Left ventricle myocardium inferior (tissue), 1 donor: ENCODE measurements at places on chromosomes 13 and 19.

GRCh38 chr19:7772752-7773291 is 9.8 kb downstream of the CLEC4M start:
- no peak for DNase-seq

DNA sequence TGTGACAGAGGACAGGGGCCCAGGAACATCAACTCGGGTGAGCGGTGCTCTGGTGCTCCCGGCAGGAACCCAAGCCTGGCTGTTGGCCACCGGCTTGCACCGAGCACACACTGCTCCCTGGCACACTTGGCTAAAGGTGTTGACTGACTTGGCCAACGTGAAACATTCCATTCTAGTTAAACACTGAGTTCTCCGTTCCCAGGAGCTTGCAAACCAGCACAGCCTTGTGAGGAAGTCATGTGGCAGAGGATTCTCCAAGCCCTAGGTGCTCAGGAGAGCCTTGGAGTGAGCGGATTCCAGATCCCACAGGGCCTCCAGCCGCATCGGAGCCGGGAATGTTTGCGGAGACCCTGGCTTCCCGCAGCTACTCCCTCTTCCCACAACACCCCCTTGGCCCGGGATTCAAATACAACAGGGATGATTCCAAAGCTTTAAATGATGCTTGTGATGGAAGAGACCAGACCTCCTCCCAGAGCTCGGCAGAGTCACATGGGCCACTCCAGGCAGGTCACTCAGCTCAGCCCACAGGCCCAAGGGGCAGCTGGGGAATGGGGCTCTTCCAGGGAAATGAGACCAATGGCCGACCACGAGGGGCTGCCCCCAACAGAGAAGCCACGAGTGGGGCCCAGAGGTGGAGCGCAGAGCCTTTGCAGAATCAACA is 2.9 kb downstream of the C13orf46 start:
- peak; percentile 68 for DNase-seq

GRCh38 chr13:79837741-79838450 is 356.9 kb downstream of the NDFIP2 start:
- DNase-seq = no peak

GRCh38 chr19:36973844-36974195 is 57.7 kb downstream of the ZNF568 start:
- DNase-seq = no peak

GRCh38 chr13:94558716-94559115 is 37.2 kb downstream of the TGDS start:
- DNase-seq = no peak

- DNase-seq = no peak
Measured at GRCh38 chr13:97921176-97921816, 32.2 kb upstream of the IPO5 start.

DNA sequence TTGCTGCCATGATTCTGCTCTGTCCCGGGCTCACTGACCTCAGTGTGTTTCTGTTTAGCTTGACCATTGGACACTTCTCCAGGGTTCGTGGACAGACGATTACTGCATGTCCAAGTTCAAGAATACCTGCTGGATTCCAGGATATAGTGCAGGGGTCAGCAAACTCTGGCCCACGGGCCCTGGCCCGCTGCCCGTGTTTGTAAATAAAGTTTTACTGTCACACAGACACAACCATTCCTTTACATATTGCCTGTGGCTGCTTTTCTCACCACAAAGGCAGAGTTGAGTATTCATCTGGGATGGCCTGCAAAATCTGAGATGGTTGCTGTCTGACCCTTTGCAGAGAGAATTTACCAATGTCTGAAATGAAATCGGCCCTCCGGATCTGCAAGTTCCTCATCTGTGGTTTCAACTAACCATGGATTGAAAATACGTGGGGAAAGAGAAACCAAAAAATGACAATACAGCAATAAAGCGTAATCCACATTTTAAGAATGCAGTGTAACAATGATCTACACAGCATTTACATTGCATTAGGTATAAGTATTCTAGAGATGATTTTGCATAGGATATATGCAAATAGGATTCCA is 25.9 kb upstream of the F2RL3 start:
- DNase-seq = no peak

DNA sequence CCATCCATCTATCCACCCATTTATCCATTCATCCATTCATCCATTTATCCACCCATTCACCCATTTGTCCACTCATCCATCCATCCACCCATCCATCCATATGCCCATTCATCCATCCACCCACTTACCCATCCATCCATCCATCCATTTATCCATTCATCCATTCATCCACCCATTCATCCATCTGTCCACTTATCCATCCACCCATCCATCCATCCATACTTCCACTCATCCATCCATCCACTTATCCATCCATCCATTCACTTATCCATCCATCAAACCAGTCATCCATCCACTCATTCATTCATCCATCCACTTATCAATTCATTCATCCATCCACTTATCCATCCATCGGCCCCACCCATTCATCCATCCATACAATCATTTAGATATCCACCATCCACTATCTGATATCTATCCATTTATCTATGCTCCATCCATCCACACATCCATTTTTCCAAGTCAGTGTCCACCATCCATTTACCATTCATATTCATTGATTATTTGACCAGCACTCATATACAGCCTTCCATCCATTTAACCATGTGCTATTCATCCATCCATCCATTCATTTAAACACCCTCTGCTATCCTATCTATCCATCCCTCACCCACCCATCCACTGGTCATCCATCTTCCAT is 2.8 kb downstream of the TMEM221 start:
- no peak for DNase-seq

GRCh38 chr13:41019011-41019487 is at the start of gene ELF1:
TSS of gene ELF1 (minus strand) at chr13:41019316. CDS start at chr13:40982054, 37,262 bp downstream.
- no peak for DNase-seq

DNA sequence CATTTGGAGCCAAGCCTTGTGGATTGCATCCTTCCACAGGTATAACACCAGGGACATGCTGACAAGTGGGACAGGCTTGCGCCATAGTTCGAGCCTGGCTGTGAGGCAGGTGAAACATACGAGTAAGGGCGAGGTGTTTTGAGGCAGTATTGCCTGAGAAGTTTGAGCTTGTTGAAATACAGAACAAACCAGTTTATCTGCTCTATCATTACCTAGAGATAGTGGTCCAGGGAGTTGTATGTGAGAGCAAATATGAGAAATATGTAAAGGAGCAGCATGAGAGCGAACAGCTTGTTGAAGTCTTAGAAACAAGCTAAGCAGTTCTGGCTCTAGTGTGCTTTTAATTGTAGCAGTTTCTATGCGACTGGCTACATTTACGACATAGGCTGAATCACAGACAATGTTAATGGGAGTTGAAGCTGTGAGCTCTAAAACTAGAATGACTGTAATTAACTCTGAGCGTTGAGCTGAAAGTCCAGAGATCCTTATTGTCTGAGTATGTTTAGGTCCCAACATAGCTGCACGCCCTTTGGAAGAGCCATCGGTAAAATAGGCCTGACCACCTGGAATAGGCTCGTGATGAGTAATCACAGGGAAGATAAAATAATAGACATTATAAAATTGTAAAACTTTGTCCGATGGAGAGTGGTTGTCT is 8.2 kb downstream of the ZNF439 start:
- DNase-seq = no peak

- DNase-seq = no peak
Measured at GRCh38 chr19:11639245-11639601, 41.9 kb downstream of the ZNF627 start.

- no peak for DNase-seq
Measured at GRCh38 chr13:28250542-28250941, 112.2 kb downstream of the PAN3 start.

- no peak for DNase-seq
Measured at GRCh38 chr13:22372261-22372660, 701.4 kb downstream of the FGF9 start.

- no peak for DNase-seq
Measured at GRCh38 chr13:76329004-76329403, 557.2 kb downstream of the KCTD12 start.

DNA sequence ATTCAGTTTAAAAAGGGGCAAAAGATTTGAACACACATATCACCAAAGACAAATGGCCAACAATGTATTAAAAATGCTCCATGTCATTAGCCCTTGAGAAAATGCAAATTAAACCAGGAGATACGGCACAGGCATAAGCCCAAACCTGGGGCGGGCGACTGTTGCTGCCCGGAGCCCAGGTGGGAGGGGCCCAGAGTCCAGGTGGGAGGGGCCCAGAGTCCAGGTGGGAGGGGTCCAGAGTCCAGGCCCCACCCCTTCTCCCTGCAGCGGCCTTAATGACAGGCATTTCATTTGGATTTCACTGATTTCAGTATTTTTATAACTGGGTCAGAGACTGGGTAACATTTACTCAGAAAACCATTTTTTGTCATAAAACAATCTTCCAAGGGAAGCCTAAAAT is 78.2 kb downstream of the RASA3 start:
- no peak for DNase-seq
